ENCODE measurements at places on chromosomes 1 and 21.
A peak's percentile ranks its signal among the peaks of the same experiment; 100 is the strongest.

- DNase-seq, result no peak
Measured at GRCh38 chr1:117930173-117930447, 571 bp downstream of the WDR3 start.

- DNase-seq, result peak; percentile 74
Measured at GRCh38 chr1:154751690-154752089, 118.4 kb downstream of the KCNN3 start.

DNA sequence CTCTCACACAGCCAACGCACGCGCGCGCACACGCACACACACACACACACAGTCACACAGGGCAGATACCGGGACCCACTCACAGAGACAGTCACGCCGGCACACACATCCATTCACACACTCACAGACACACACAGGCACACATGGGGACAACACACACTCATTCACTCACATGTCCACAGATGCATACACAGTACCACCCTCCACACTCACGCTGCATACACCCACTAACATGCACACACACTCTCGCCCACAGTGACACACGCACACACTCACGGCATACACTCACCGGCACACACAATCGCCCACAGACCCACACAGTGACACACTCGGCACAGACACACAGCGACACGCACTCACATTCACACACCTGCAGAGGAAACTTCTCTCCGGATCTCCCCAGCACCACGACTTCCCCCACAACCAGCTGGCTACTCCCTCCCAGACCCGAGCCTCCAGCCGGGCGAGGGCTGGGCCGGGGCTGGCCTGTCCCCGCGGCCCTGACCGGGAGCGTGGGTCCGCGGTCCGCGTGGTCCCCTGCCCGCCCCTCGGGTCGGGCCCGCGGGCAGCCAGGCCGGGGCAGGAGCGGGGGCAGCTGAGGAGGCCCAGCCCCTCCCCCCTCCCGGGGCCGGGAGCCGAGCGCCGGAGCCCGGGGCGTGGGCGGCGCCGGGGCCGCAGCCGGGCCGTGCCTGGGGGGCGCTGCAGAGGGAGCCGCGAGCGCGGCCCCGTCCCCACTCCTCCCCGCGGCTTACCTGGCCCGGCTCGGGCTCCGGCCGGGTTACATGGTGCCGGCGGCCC is 552 bp downstream of the DLGAP3 start:
- no peak for DNase-seq

- peak; percentile 20 for DNase-seq
Measured at GRCh38 chr1:243729956-243730355, 120.1 kb downstream of the AKT3 start.

DNA sequence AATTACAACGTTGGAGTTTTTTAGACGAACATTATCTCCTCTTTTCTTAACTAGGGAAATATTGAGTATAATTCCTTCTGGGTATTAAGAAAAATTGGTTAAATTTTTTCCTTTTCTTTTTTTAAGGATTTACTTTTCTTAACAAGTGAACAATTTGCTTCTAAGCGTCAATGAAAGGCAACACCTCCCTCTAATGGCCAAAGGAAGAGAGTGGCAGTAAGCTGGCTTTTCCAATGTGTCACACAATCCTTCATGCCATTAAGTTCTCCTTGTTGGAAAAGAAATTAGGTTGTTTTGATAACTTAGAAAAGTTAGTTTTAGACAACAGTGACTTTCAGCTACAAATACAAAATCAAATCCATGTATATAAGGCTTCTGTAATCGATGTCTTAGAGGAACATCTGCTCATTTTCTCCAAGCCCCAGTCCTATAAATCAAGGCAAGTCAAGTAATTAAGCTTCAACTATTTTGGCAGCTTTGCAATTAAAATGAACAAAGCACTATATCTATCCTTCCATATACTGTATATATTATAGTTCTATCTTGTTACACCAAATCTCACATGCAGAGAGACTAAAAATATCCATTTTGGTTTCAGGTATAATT is 62.8 kb downstream of the EDEM3 start:
- DNase-seq, result peak; percentile 30

GRCh38 chr1:18597160-18598042 is 33.2 kb upstream of the PAX7 start:
- DNase-seq, result no peak

GRCh38 chr1:26861286-26861701 is 1.7 kb upstream of the SFN start:
- peak; percentile 5 for DNase-seq
